ENCODE measurements at places on chromosomes 3 and 15. TPM values are rescaled to one million over a fixed set of nuclear protein-coding genes. Genes with fewer than 3 reads are reported as not detected.

Gene CNTN4
- 0.33 TPM for total RNA-seq

Gene PLA2G4B
- total RNA-seq, result 28.1 TPM

Gene DAZL
- not detected for total RNA-seq

Gene GPR149
- not detected for total RNA-seq

Gene MESP2
- 0.19 TPM for total RNA-seq

Gene SH2D7
- not detected for total RNA-seq

Gene MBNL1
- total RNA-seq, result 609 TPM

Gene MINAR1
- 1.2 TPM for total RNA-seq

Gene RTP4
- total RNA-seq, result 2.0 TPM

Gene ALS2CL
- 8.8 TPM for total RNA-seq

Gene SST
- not detected for total RNA-seq

Gene GOLGA8T
- total RNA-seq, result not detected

Gene SEMA6D
- total RNA-seq, result 8.7 TPM

Gene TLR9
- total RNA-seq, result under 0.01 TPM

Gene A4GNT
- total RNA-seq, result not detected

Gene OR5K2
- not detected for total RNA-seq

Gene IREB2
- 76.4 TPM for total RNA-seq

Gene ACKR4
- total RNA-seq, result 2.9 TPM

Gene ACSBG1
- not detected for total RNA-seq

Gene TRPM1
- 0.38 TPM for total RNA-seq
